ENCODE measurements at places on chromosomes 16 and 17. TPM values are rescaled to one million over a fixed set of nuclear protein-coding genes. Genes with fewer than 3 reads are reported as not detected.

ZFHX3 gene
- 7.1 TPM for total RNA-seq

GTF3C1 gene
- total RNA-seq, result 121 TPM

CBX4 gene
- 48.6 TPM for total RNA-seq

SLC46A1 gene
- total RNA-seq, result 16.9 TPM

NAGLU gene
- 33.5 TPM for total RNA-seq

PIK3R5 gene
- 0.15 TPM for total RNA-seq

MYH2 gene
- not detected for total RNA-seq

CHD9NB gene
- total RNA-seq, result 0.64 TPM

CSH2 gene
- not detected for total RNA-seq

GRIN2A gene
- 12.3 TPM for total RNA-seq

BAIAP3 gene
- total RNA-seq, result 9.4 TPM

G6PC1 gene
- total RNA-seq, result 0.08 TPM

ATP2C2 gene
- total RNA-seq, result 0.67 TPM

CLEC3A gene
- 0.23 TPM for total RNA-seq

Data from Panc1 (cell line).